ENCODE measurements at places on chromosomes 6 and 20.

DNA sequence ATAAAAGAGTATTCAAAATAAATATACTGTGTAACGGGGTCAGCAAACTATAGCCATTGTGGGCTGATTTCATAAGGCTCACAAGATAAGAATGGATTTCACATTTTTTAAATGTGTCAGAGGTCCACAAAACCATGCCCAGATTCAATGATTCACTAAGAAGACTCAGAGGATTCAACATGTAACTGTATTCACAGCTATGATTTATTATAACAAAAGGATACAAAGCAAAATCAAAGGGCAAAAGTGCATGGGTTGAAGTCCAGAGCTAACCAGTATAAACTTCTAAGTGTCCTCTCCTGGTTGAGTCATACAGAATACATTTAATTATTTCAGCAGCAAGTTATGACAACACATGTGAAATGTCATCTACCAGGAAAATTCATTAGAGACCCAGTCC is 49.2 kb downstream of the TBC1D32 start:
- no peak for DNase-seq
- no peaks in the 10 kb centered on the region for H3K4me1 ChIP-seq
- peaks cover 20% of the 10 kb centered on the region for H3K36me3 ChIP-seq
- H3K27ac ChIP-seq = no peak overlapping the region
- H3K27me3 ChIP-seq = no peaks in the 10 kb centered on the region

GRCh38 chr6:130859161-130859867 is 32.1 kb downstream of the SMLR1 start:
- no peak overlapping the region for H3K27ac ChIP-seq
- no peak for DNase-seq
- H3K4me3 ChIP-seq = no peak overlapping the region
- H3K4me1 ChIP-seq = no peaks in the 10 kb centered on the region
- no peaks in the 10 kb centered on the region for H3K27me3 ChIP-seq
- no peaks in the 10 kb centered on the region for H3K36me3 ChIP-seq

DNA sequence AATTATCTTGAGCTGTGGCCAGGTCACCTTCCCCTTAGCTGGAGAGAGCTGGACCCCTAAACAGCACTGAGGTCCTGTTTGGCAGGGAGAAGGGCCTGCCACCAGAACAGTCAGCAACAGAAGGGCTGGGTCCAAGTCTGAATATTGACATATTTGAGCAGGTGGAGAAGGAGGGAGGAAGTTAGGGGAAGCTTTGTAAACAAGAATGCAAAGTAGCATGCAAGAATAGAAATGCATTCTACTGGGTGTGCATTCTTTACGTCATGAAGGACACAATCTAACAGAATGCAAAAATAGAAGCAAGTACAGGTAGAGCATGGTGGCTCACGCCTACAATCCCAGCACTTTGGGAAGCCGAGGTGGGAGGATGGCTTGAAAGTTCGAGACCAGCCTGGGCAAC is 100.5 kb downstream of the QRSL1 start:
- H3K4me1 ChIP-seq = no peaks in the 10 kb centered on the region
- H3K36me3 ChIP-seq = no peaks in the 10 kb centered on the region
- no peak overlapping the region for H3K4me3 ChIP-seq
- no peak for DNase-seq

GRCh38 chr20:34145280-34145819 is 33.3 kb upstream of the EIF2S2 start:
- no peak for DNase-seq
- H3K27me3 ChIP-seq = peaks cover 10% of the 10 kb centered on the region
- H3K27ac ChIP-seq = no peak overlapping the region

GRCh38 chr20:50029697-50030461 is 47.1 kb downstream of the SNAI1 start:
- H3K36me3 ChIP-seq = no peaks in the 10 kb centered on the region
- peaks cover 2% of the 10 kb centered on the region for H3K4me1 ChIP-seq
- H3K27ac ChIP-seq = no peak overlapping the region
- no peak overlapping the region for H3K4me3 ChIP-seq
- H3K27me3 ChIP-seq = peaks cover 7% of the 10 kb centered on the region

Data from natural killer cell treated with Interleukin-12 subunit alpha and Interleukin-12 subunit beta and Interleukin-15 and Interleukin-18, amount 100 ng/mL, for 72 hours (primary cell).